ENCODE measurements at places on chromosomes 3 and 15.
A peak's percentile ranks its signal among the peaks of the same experiment; 100 is the strongest.

DNA sequence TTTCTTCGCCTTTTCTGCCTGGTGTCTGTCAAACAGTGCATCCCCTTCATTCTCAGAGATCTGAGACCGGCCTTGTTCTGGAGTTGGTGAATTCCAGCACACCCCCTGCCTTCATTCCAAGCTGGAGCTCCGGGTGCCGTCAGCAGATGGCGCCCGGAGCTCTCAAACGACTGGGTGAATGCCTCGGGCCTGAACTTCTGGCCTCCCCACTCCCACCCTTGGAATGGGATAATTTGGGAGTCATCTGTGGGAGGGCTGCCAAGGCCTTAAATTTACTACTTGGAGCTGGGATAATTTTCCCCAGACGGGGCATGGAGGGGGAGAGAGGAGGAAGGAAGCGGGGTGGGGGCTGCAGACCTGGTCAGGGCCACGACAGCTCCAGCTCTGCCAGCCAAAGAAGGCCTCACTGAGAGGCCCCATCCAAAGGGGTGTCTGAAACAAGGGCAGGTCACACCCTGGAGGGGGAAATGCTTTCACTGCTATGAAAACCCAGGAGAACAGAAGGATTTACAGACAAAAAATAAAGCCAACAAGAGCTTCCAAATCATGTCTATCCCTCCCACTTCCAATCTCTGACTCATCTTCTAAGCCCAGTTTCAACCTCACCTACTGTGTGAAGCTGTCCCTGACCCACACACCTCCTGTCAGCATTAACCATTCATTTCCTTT is 187.9 kb downstream of the OPA1 start:
- DNase-seq, result peak; percentile 42

GRCh38 chr3:33030802-33031201 is 66.1 kb downstream of the GLB1 start:
- no peak for DNase-seq

DNA sequence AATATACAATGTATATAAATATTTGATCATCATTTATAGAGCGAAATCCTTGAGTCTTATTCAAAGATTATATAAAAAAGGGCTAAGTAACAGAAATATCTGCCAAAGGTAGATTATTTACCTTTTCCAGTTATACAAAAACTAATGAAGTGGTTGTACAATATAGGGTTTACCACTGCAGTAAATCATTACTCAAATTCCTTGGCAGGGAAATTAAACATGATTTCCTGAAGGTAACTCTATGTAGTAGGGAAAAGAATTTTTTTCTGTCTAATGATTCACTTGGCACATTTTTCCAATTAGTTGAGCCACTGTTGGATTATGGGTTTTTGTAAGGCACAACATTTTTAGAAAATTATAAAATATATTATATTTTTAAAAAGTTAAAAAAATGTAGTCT is 129.6 kb downstream of the NR2F2 start:
- DNase-seq, result no peak

GRCh38 chr3:122091602-122092295 is 36.6 kb downstream of the CD86 start:
- DNase-seq, result no peak

- DNase-seq, result peak; percentile 35
Observed at GRCh38 chr3:33718595-33718907, 497 bp upstream of the CLASP2 start.

GRCh38 chr15:71116366-71116765 is 1.1 kb downstream of the THSD4 start:
- no peak for DNase-seq

- no peak for DNase-seq
Observed at GRCh38 chr15:31328428-31328968, 1.9 kb downstream of the KLF13 start.

All from C1 segment of cervical spinal cord (tissue), 14 donors.